Caudate nucleus (tissue), 63 donors: ENCODE measurements at places on chromosomes 3 and 15.

DNA sequence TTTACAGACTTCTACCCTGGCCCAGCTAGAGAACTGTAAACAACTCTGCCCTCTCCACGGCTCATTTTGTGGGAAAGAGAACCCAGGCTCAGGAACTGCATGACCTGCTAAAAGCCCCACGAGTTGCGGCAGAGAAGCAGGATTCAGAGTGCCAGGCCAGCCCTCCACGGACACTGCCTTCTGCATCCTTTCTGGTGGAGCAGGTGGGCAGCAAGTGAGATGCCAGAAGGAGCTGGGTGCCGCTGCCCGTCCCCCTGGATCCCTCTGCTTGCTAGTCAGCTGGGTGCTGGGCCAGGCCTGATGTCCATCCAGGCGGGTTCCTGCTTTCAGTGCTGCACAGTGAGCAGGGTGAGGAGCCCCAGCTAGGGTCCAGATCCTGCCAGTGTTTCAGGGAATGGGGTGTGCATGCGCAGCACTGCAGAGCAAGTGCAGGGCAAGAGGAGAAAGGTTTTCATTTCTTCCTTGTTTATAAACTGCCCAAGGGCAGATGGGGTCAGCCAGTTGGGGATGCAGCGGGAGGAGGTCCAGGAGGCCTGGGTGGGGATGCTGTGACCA is 5.2 kb upstream of the RAB43 start:
- DNase-seq: no peak

- no peak for DNase-seq
Measured at GRCh38 chr3:141108039-141108438, 56.9 kb downstream of the SPSB4 start.

- no peak for DNase-seq
Measured at GRCh38 chr3:150098621-150099020, 127.9 kb upstream of the PFN2 start.

DNA sequence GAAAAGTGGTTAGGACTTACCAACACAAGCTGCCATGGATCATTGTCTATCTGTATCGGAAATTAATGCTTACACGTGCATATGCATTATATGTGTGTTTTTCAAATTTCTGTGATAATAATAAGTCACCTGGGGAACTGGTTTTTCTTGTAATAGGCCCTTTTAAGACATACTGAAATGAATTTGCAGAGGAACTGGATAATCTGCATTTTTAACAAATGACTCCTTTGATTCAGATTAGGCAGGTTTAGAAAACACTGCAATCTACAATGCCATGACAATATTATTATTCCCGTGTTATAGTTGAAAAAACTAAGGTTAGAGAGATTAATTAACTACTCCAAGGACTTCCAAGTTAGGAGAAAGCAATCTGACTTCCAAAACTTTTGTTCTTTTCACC is 23.4 kb downstream of the STRIT1 start:
- DNase-seq: no peak

DNA sequence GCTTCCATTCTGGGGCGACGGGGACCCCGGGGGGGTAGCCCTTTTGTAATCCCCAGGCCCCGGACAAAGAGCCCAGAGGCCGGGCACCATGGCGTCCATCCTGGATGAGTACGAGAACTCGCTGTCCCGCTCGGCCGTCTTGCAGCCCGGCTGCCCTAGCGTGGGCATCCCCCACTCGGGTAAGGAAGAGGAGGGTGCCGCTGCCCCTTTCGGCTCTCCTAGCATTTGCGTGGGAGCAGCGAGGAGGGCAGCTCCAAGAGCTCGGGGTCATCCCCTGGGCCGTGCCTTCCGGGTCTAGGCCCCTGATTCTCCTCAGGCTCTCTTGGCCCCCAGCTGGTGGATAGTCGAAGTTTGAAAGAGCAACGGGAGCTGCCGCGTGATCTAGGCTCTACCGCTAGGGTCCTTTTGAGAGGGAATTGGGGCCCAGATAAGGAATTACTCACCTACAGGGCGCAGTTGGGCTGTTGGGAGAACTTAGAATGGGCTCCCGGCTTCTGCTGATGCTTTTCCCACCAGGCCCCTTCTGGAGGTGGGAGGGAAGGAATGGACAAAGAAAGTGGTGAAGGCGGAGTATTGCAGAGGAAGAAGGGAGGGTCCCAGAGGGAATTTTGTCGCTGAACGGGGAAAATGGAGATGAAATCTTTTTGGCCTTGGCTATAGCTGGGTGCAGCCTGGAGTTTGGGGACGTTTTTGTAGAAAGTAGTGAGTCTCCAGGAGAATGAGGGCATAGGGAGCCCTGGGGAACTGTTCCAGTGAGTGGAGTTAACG is 615 bp downstream of the VPS18 start:
- DNase-seq: no peak

- no peak for DNase-seq
Measured at GRCh38 chr15:83734487-83734886, 80.6 kb downstream of the ADAMTSL3 start.

DNA sequence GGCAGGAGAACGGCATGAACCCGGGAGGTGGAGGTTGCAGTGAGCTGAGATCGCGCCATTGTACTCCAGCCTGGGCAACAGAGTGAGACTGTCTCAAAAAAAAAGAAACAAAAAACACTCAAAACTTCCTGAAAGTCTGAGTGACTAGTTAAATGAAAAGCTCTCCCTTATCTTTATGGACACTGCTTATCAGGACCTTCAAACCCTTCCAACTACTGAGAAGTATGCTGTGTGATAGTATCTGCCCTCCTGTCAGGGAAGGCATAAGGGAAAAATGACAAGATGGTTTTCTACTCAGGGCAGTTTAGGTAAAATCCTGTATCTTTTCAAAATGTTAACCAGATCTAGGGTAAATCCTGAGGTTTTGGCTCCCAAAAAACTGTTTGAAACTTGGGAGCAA is 21.8 kb downstream of the EMC7 start:
- no peak for DNase-seq

DNA sequence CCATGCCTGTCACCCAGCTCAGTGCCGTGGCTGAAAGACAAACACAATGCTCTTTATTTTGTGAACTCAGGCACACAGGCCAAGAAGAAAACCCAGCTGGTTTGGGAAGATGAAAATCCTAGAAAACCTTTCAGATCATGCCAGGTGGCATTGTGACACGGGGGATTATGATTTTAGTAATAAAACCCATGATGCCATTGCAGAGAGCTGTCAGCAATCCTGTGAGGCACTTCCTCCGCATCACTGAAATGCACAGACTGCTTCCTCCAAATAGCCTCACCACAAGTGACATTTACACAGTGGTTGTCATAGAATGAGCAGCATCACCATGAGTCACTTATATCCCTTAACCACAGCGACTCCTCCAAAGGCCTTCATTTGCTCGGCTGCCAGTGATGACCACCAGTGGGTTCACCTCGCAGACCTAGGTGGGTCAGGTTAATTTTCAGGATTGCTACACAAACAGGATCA is 22.7 kb downstream of the ABHD6 start:
- DNase-seq: no peak

- DNase-seq: no peak
Measured at GRCh38 chr15:95489103-95489502, 841.4 kb upstream of the NR2F2 start.

DNA sequence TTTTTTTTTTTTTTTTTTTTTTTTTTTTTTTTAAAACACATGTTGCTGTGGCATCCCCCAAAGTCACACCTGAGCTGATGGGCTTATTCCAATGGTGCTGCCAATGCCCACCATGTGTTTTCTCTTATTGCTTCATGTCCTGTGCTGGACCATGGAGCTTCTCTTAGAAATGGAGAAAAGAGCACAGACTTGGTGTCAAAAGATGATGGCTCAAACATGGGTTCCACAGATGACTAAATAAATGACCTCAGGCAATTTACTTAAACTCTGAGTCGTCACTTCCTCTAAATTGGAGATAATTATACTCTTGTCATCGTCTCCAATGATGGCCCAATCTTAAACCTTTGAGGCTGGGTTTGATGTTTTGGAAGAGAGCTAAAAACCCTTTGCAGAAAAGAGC is 28.1 kb downstream of the CHST2 start:
- DNase-seq: no peak

- DNase-seq: no peak
Measured at GRCh38 chr3:79314544-79314943, 453.3 kb downstream of the ROBO1 start.

- no peak for DNase-seq
Measured at GRCh38 chr3:166837535-166837934, 542.6 kb downstream of the ZBBX start.

- no peak for DNase-seq
Measured at GRCh38 chr15:82999905-83000671, 11.4 kb downstream of the C15orf40 start.

- DNase-seq: no peak
Measured at GRCh38 chr3:169158379-169158778, 505.1 kb downstream of the MECOM start.

DNA sequence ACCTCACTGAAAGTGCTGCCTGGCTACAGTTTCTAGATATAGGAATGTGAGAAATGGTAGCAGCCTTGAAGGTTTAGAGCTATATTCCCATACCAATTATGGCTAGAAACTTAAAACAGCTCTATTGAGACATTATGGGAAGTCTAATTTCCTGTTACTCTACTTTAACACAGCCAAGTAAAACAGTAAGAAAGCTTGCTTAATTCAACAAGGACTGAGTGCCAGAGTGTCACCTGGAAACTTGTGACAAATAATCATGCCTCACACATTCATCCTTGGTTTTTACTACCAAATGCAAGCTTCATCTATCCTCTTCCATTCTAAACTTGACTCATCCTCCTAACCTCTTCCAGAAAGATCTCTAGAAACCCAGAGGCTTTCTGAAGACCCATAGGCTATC is 41.7 kb downstream of the UBE3A start:
- DNase-seq: no peak

- no peak for DNase-seq
Measured at GRCh38 chr15:86558252-86558651, 478.6 kb downstream of the AGBL1 start.

DNA sequence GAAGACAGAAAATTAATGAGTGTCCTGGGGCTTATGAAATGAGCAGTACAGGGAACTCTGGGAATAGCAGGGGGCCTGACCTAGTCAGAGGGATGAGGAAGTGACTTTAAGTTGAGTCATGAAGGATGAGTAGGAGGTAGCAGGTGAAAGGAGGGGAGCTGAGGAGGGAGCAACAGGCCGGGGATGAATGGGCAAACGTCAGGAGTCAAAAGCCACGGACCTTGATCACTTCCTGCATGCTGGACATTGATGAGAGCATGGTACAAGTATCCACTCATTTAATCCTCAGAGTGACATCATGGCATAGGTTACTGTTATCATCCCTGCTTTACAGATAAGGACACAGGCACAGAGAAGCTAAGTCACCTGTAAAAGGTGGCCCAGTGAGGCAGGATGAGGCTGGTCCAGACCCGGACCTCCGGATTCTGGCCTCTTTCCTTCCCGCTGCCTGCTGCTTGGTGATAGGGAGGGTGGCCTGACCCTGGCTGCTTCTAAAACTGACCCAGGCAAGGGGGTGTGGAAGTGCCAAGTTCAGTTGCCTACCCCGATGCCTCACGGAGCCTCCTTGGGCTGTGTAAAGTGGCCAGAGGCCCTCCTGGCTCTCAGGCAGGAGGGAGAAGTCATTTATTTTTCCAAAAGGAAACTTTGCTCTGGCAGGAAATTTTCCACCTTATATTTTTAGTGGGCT is 7.6 kb downstream of the CORO2B start:
- DNase-seq: no peak

- no peak for DNase-seq
Measured at GRCh38 chr3:120678331-120678947, 3.6 kb downstream of the HGD start.

DNA sequence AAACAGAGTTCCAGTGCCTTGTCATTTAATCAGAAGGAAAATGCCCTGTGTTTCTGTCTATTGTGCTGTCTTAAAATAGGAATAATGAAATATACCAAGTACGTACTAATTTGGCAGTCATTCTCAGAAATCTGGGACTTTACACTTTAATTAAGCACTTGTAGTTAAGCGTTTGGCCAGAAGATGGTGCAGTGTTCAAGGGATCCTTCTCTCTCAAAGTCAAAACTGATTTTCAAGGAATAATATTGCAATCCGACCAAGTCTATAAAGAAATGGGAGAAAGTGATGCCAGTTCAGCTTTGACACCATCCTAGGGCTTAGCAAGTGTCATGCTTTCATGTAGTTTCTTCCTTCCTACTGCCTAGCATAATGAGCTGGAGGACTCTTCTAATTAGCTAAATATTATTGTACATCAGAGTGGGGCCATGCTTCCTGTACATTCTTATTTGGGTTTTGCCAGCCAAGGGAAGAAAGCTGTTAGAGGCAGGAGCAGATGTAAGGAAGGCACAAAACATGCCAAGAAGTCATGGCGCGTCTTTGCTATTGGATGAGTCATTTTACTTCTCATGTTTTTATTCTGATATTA is 64.8 kb downstream of the SAMMSON start:
- no peak for DNase-seq

GRCh38 chr3:72814308-72814707 is 33.9 kb downstream of the SHQ1 start:
- no peak for DNase-seq

GRCh38 chr3:183824761-183825455 is 469 bp downstream of the MAP6D1 start:
- peak; percentile 32 for DNase-seq

DNA sequence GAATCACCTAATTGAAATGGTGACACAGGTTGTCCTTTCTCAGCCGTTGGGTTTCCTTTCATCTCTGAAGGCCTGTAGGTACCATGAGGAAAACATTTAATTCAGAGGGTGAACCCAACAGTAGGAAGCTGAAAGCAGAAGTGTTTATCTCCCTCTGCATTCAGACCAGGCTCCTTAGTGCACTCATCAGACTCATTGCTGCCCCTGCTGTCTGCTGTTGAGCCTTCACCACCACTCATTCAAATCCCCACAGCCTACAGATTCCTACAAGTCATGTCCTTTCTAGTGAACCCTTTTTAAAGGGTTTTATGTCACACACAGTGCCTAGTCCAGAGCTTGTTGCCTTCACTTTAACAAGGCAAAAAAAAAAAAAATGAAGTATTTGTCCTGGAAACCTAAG is 13.4 kb downstream of the WDR48 start:
- DNase-seq: no peak

DNA sequence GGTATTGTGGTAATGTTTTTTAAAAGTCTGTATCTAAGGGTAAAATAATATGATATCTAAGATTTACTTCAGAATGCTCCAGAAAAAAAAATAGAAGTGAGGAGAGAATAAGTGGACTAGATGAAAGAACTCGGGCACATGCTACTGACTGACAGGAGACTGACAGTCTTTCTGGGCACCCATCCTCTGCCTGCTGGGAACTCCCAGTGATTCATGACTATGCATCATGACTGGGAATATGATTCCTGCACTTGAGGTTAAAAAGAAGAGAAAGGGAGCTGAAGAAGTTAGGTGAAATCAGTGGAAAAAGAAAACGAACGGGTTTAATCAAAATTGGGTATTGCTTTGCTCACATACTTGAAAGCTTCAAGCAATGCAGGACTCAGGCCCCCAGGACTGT is 35.7 kb upstream of the SPSB4 start:
- DNase-seq: no peak

GRCh38 chr3:181631901-181632300 is 79.8 kb upstream of the SOX2 start:
- no peak for DNase-seq

GRCh38 chr3:468172-468571 is 271.6 kb downstream of the CHL1 start:
- DNase-seq: no peak

- DNase-seq: no peak
Measured at GRCh38 chr3:79872483-79872882, 104.7 kb upstream of the ROBO1 start.

- no peak for DNase-seq
Measured at GRCh38 chr3:46312991-46313390, 40.9 kb upstream of the CCR2 start.

GRCh38 chr15:89187301-89187985 is 33.9 kb downstream of the RLBP1 start:
- no peak for DNase-seq
